ENCODE measurements at places on chromosomes 1 and 21.

GRCh38 chr1:47438165-47439016 lies 547 bp downstream of the FOXD2 start:
- peak; percentile 45 for DNase-seq

DNA sequence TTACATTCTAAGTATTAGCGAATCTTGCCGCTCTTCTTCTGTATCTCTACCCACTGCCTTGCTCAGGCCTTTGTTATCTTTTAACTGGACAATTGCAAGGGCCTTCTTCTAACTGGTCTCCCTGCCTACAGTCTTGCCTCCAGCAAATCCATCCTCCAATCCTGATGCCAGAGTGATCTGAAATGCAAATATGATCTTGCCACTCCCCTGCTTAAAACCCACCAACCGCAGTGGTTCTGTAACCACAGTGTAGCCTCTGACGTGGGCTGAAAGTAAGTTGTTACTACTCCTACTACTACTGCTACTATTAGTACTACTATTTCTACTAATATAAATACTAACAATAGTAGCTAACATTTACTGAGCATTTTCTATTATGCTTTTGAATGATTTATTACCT lies 12.4 kb downstream of the MOV10 start:
- no peak for DNase-seq

GRCh38 chr1:30191154-30191702 lies 532.2 kb downstream of the MATN1 start:
- DNase-seq: peak; percentile 46

DNA sequence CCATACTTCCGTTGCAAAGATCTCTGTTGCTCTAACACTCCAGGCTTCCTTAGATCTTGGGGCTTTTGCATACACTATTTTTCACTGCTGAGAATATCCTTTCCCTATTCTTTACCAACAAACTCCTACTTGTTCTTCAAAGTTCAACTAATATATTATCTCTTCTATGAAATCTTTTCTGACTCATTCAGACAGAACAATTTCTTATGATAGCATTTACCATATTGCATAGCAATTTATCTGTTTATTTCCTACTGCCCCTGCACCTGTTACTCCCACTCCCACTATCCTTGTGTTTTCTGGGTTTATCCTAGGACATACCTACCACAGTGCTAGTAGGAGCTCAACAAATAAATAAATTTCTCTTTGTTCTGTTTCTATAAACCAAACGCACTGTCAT lies 11.0 kb downstream of the GADD45A start:
- no peak for DNase-seq

- peak; percentile 26 for DNase-seq
These were observed 167.2 kb downstream of the CYYR1 start for GRCh38 chr21:26405735-26406361.

DNA sequence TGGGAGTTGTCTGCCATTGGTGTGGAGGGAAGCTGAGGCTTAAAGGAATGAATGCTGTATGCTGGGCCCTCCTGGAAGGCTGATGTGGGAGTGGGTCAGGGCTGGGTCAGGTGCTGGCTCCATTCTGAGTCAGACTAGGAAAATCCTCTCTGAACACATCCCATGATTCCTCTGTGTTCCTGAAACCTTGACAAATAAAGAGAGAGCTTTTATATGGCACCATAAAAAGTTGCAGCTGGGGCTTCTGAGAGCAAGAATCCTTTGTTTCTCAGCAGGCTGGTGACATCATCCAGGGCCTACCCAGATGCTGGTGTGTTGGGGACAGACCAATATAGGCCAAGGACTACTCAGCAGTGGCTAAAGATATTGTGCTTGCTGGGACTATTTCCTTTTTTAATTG lies 27.8 kb upstream of the NFASC start:
- DNase-seq: no peak

- DNase-seq: no peak
These were observed 26.1 kb upstream of the LAMC2 start for GRCh38 chr1:183159960-183160359.

DNA sequence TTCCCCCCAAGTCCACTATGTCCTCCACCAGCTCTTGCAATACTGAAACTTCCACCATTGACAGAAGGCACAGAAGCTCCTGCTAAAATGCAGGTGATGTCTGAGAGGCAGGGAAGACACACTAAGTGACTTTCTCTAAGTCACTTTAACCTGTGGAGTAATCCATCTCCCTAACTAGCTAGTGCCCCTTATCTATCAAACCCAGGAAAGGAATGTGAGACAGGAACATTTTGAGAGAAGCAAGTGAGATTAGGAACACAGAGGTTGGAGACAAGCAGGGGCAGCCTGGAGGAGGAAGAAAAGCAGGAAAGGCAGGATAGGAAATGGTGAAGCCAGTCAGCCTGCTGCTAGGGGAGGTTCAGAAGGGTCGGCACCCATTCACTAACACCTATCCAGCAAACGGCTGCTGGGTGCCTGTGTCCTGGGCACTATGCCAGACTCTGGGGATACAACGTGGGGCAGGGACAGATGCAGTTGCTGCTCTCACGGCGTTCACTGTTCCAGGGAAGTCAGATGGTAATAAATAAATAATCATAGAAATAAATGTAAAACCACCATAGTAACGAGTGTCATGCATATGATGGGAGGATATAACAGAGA lies 7.0 kb downstream of the GPA33 start:
- no peak for DNase-seq

GRCh38 chr1:28807046-28807445 lies 4.9 kb upstream of the OPRD1 start:
- DNase-seq: no peak

- DNase-seq: no peak
These were observed 77.1 kb downstream of the ITPKB start for GRCh38 chr1:226661965-226662364.

- no peak for DNase-seq
These were observed 15.7 kb downstream of the FNDC7 start for GRCh38 chr1:108728327-108728923.

DNA sequence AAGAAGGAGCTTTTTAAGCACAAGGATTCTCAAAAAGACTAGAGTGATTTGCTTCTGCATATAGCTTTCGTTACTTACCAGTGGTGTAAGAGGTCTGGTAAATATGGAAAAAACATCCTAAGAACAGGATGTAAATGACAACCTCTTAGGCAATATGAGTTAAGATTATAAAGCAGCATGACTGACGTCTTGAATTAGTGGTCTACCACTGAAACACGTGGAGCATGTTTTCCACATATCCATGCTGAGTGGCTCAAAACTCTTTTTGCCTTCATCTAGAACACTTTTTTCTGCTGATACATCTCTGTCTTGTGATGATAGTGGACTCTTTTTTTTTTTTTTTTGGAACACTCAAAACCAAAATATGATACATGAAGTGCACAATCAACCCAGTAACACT lies 44.6 kb downstream of the RCAN1 start:
- DNase-seq: no peak

DNA sequence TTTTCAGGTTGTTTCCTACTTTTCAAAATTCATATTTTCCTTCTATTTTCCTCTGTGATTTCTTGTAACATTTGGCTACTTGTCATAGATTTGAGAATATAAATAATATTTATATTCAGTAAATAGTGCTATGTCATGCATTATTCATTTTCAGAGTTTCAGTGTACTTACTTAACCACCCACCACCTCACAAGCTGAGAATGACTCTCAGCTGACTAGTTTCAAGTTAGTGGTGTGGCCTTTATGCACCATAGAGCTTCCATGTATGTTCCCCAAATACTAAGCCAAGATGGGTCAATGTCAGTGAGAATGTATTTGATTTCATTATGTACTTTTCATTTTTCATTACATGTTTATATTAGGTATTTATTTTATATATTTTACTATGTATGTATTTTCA lies 56.9 kb upstream of the RGS1 start:
- DNase-seq: no peak

GRCh38 chr21:46069719-46070279 lies 28.1 kb upstream of the COL6A2 start:
- no peak for DNase-seq

Data from stimulated activated CD8-positive, alpha-beta memory T cell treated with anti-CD3 and anti-CD28 coated beads, Interleukin-4, amount 100 ng/mL, for 48 hours (primary cell).